ENCODE measurements at places on chromosomes 3 and 15. TPM values are rescaled to one million over a fixed set of nuclear protein-coding genes. Genes with fewer than 3 reads are reported as not detected.

DNA sequence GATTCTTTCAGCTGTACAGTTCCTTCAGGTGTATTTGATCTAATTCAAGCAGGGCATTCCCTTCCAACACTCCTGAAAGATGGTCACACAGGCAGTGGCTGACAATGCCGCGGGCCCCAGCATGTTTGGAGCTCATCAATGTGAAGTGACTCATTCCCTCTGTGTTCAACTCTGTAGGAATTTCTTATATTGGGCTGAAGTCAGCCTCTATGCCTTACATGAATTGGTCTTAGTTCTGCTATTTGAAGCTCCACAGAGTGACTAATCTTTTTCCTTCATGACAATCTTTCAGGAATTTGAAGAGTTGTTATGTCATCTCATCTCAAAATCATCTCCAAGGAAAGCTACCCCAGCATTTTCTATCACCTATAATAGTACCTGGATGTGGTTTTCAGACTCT is 142.5 kb upstream of the C2CD4B start:
- DNase-seq, result no peak

GRCh38 chr3:60760145-60760544 is 491.1 kb downstream of the FHIT start:
- DNase-seq, result no peak

- no peak for DNase-seq
Observed at GRCh38 chr15:83282141-83282540, 2.3 kb downstream of the BNC1 start.

Gene TTC21A
- 21.8 TPM for polyA plus RNA-seq

Gene ABHD17C
- 25.6 TPM for polyA plus RNA-seq

DNA sequence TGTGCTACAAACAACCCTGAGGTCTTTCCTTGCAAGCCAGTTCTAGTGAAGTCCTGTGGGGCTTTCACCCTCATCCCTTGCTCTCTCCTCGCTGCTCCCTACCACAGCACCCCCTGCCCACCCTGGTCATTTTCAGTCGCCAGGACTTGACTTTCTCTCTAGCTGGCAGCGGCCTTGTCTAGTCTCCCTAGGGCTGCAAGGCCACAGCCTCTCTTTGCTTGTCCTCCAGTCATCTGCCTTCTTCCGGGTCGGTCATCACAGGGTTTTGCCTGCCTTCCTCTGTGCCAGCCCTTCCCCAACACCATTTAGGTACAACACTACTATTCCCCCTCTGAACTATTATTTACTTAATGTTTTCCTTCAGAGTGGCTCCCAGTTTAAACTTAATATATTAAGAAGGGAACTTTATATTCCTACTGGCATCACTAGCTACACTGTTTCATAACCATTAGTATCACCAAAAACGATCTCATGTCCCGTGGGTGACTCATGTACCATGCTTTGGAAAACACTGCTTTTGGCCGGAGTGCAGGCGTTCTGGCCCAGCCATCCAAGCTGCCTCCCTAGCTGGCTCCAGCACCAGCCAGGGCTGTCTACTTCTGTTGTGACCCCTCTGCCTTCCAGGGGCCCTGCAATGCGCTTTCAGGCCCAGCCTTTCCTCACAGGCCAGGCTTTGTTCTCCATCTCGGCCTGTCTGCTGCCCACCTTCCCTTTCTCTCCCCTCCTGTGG is 21.4 kb downstream of the FAH start:
- no peak for DNase-seq
